Activated naive CD8-positive, alpha-beta T cell treated with anti-CD3 and anti-CD28 coated beads, Interleukin-2, amount 50 U/mL, for 16 hours (primary cell): ENCODE measurements at places on chromosomes 12 and 14.

DNA sequence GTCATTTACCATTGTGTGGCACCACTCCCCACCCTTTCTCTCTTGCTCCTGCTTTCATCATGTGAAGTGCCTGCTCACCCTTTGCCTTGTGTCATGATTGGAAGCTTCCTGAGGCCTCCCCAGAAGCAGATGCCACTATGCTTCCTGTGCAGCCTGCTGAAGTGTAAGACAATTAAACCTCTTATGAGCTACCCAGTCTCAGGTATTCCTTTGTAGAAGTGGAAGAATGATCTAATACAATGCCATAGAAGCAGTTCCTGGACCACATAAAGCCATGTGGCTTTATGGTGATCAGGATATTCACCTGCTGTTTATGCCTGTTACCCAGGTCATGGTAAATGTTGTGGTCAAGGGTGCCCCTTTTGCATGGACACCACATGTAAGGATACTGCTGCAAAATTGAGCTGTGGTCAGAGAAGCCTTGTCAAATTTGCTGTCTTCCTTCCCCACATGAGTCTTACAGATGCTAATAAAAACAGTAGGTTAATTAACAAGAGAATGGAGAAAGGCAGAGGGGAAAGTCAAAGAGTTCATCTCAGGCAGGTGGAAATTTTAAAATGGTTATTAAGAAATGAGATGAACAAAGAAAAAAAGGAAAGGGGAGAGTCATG lies 112.8 kb upstream of the IFNG-AS1 start:
- no peak for DNase-seq

DNA sequence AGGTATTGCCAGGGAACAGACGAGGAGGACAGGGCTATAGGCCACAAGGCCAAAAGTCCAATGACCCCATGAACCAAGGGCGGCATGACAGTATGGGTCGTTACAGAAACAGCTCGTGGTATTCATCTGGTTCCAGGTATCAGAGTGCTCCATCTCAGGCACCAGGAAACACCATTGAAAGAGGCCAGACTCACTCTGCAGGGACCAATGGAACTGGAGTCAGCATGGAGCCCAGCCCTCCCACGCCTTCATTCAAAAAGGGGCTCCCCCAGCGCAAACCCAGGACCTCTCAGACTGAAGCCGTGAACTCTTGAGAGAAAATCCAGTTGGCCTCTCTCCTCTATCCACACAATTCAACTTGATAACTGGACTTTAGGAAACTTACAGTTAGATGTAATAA lies 12.9 kb upstream of the KCNH3 start:
- no peak for DNase-seq

DNA sequence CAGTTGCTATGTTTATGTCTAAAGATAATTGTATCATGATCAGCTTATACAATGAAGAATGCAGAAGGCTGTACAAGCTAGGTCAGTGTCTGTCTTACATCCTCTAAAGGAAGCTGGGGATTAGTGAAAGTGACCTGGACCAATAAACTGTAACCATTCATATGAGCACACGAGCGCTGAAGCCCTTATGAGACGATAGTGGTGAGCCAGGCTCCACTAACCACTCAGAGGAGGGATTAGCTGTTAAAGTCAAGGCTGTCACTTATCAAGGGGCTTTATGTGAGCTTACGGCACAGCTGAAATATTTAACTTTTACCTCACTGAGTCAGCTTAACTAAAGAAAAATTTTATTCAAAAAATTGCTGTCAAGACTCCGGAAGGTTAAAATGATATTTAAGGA lies 30.3 kb downstream of the NDUFA12 start:
- DNase-seq: no peak

DNA sequence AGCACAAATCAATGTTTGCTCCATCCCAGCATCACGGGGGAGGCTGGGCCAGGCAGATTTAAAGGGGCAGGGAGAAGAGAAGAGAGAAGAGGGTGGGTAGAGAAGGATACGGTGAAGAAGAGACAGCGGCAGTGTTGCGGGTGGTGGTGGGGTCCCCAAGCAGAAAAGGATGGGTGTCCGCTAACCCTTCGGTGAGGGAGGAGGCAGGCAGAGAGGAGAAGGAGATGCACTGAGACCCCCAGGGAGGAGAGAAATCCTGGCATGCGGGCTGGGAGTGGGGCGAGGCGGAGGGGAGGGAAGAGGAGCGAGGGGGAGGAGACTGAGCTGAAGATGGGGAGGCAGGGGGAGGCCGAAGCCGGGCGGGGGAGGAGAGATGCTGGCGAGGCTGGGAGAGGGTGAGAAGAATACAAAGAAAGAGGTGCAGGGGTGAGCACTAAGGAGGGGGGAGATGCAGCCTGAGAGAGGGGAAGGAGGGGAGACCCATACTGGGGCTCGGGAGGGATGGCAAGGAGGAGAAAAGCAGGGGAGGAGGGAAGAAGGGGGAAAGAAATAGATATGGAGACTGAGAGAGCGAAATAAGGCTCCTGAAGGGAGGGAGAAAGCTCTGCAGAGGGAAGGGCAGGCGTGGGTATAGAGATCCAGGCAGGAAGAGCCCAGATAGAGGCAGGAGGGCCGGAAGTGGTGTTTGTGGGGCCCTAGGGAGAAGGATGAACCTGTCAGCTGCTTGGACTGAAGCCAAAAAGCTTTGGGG lies at the start of gene JPH4:
TSS of gene JPH4 (minus strand) at position 231 of the 751 bp plus-strand sequence. CDS start 1,337 bp downstream, outside the sequence.
- no peak for DNase-seq

GRCh38 chr12:122467983-122468382 lies 32.7 kb downstream of the ZCCHC8 start:
- no peak for DNase-seq

DNA sequence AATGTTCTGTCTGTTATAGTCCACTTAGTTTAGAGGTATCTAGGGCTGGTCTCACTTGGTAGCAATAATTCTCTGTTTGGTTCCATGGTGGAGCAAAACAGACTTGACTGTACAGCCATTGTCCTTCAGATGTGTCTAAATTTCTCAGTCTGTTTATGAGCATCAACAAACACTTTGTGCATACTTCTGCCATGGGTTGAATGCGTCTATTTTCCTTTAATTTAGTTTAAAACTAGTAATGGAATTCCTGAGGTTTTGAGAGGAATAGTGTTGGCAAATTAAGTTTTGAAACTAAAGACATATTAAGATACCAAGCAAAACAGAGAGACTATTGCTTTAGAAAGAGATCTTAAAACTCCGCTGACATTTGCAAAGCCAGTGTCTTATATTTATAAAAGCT lies 22.6 kb downstream of the FRS2 start:
- DNase-seq: no peak

- no peak for DNase-seq
Measured at GRCh38 chr12:45619736-45620135, 109.8 kb upstream of the ARID2 start.

DNA sequence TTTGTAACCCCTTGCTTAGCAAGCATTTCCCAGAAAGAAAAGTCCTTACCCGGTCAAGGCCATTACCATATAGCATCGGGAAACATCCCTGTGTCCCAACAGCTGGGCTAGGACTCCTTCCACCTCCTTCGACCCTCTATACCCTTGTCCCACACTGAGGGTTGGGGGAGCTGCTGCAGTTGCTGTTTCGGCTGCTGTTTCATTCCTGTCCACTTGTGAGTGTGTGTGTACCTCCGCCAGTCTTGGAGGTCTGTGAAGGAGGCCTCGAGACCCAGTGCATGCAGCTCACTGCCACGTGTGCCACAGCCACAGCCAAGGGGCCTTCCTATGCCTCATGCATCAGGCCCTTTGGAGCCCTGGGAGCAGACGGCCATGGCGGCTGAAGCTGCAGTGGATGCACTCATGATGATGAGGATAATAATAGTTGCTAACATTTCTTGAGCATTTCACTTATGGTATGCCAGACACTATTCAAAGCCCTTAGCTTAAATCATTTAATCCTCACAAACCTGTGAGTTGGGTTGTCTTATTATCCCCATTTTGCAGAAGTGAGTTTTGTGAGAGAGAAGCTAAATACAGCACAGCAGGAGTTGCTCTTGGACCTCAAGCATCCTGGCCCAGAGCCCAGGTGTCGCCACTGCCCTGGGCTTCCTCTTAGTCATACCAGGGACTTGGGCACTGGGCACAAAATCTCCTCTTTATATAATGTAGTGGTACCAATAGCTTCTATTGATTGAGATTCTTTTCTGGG lies 156.5 kb downstream of the PRKCH start:
- DNase-seq: no peak

DNA sequence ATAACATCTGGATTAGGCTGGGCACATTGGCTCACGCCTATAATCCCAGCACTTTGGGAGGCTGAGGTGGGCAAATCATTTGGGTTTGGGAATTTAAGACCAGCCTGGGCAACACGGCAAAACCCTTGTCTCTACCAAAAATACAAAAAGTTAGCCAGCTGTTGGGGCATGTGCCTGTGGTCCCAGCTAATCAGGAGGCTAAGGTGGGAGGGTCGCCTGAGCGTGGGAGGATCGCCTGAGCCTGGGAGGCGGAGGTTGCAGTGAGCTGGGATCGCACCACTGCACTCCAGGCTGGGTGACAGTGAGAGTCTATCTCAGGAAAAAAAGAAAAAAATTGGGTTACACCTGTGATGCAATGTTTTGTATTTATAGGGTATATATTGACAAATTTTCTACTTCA lies 5.3 kb downstream of the NEK9 start:
- DNase-seq: no peak

- DNase-seq: no peak
Measured at GRCh38 chr12:132909030-132909368, 21.6 kb upstream of the CHFR start.

- no peak for DNase-seq
Measured at GRCh38 chr12:43117226-43117930, 434.6 kb downstream of the ADAMTS20 start.

GRCh38 chr12:3491938-3492792 lies 1.2 kb downstream of the PRMT8 start:
- no peak for DNase-seq

DNA sequence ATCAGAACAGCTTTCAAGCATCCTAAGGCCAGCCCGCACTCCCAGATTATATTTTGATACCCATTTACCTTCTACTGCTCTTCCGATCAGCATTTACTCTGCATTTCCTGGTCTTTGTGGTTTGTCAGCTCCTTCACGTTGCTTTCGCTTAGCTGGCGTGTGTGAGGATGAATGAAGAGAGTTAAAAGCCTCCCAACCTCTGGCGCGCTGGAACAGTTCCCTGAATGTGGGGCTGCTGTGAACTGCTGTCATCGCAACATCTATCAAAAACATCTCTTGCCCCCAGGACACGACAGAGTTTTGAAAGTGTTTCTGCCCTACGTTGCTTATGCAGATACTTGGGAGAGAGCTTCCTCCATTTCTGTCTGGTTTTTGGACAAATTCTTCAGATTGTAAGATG lies 129.2 kb downstream of the KCNA5 start:
- DNase-seq: no peak

DNA sequence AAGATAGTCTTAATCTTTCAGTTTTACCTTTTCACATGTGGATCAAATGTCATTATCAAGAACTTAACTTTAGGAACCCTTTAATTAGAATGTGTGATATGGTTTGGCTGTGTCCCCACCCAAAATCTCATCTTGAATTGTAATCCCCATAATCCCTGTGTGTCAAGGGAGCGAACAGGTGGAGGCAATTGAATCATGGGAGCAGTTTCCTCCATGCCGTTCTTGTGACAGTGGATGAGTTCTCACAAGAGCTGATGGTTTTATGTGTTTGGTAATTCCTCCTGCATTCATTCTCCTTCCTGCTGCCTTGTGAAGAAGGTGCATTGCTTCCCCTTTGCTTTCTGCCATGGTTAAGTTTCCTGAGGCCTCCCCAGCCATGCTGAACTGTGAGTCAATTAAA lies 160.6 kb downstream of the MON2 start:
- DNase-seq: no peak

- no peak for DNase-seq
Measured at GRCh38 chr12:915090-915489, 34.4 kb downstream of the RAD52 start.

DNA sequence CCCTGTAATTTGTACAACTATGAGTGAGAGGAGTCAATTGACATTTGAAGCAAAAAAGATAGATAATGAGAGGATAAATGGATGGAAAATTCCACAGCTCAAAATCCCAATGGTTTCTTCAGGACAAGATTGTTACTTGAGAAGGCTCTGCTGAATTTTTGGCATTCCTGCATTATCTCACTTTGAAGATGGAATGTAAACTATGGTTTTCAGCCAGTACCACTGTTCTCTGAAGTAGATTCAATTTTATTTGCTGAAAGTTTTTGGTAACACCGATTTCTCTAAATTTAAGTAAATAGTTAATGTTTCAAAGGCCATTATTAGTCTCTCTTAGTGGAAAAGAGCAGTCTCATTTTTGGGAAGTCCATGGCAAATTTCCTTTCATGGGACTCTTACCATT lies 121.9 kb upstream of the SLC38A2 start:
- DNase-seq: no peak

GRCh38 chr12:97404093-97404492 lies 58.5 kb upstream of the RMST start:
- no peak for DNase-seq

GRCh38 chr12:98701166-98701565 lies 56.1 kb downstream of the APAF1 start:
- no peak for DNase-seq

GRCh38 chr12:52023976-52024688 lies 17.4 kb downstream of the TAMALIN start:
- no peak for DNase-seq
